ENCODE measurements at places on chromosomes 7 and 10.

DNA sequence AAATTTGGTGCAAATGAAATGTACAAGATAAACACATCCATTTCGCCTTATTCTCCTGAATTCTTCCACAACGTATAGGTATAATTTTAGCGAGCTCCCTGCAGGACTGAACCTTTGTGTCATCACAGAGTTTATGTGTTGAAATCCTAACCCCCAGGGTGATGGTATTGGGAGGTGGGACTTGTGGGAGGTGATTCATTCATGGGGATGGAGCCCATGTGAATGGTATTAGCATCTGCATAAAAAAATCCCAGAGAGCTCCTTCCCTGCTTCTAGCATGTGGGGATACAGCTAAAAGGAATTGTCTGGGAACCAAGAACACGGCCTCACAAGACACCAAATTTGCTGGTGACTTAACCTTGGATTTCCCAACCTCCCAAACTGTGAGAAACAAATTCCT lies 741.4 kb upstream of the VSTM2A start:
- no peak for DNase-seq

DNA sequence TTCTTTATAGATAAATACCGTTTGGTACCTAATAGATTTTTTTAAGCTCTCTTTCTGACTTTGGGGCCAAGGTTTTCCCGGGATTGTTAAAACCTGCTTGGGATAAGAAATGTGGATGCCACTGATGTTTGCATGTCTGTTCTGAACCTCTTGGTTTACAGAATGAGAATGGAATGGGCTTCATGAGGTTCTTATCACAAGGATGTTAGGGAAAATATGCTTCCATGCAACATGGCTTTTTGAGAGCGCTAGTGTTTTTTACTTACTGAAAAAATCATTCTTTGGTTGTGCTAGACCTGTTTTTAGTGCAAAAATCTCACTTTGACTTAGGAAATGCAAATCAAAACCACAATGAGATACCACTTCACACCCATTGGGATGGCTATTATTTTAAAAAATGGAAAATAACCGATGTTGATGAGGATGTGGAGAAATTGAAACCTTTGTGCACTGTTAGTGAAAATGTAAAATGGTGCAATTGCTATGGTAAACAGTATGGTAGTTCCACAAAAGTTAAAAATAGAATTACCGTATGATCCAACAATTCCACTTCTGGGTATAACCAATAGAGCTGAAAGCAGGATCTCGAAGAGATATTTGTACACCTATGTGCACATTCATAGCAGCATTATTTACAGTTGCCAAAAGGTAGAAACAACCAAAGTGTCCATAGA lies 38.9 kb downstream of the TSPAN14 start:
- no peak for DNase-seq

DNA sequence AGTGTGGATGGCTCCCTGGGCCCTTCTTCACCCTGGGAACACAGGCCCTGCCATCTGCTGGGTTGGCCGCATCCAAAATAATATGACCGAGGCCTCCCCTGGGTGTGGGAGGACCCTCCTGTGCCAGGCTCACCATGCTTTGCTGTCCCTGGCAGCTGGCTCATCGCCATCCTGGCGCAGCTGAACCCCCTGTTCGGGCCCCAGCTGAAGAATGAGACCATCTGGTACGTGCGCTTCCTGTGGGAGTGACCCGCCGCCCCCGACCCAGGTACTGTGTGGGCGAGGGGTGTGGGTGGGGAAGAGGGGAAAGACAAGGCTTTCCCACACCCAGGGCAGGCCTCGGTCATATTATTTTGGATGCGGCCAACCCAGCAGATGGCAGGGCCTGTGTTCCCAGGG lies 4.8 kb downstream of the ATP6V0E2 start:
- no peak for DNase-seq

- DNase-seq = no peak
Measured at GRCh38 chr7:66832531-66833351, 88.3 kb upstream of the TMEM248 start.

DNA sequence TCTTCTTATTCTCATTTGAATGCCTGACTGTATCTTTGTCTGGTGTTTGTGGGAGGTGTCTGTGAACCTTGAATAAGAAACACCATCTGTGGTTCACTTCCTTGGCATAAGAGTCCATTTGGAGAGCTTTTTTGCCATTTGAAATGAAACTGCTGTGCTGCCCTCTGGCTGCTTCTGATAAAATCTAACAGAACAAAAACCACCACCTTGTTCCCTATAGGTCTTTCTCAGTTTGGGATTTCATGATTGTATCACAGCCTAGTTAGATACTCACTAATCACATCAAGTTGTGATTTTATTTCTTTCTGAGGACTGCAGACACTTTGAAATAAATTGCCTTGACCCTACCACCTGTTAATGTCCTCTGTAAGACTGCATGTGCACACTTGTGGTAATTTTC lies 102.7 kb upstream of the FAM13C start:
- DNase-seq = no peak

DNA sequence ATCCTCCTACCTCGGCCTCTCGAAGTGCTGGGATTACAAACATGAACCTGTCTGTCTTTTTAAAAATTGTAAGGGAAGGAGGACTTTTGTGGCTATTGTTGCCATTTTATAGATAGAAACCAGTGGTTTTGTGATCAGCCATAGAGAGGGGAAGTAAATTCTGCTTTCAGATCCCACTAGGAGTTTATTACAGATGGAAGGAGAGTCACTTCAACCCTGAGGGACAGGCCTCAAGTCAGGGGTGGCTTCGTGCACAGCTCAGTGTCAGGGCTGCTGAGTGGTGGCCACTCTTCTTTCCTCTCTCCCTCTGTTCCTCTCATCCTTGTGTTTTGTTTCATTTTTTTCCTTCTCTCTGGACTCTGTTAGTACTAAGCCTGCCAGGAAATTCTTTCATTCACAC lies 60.8 kb downstream of the OGDH start:
- no peak for DNase-seq
